ENCODE measurements at places on chromosomes 2 and 18.

- DNase-seq = no peak
These were observed 1641.5 kb upstream of the ZEB2 start for GRCh38 chr2:146161256-146161882.

- no peak for DNase-seq
These were observed 361.7 kb upstream of the MYT1L start for GRCh38 chr2:2692599-2693389.

DNA sequence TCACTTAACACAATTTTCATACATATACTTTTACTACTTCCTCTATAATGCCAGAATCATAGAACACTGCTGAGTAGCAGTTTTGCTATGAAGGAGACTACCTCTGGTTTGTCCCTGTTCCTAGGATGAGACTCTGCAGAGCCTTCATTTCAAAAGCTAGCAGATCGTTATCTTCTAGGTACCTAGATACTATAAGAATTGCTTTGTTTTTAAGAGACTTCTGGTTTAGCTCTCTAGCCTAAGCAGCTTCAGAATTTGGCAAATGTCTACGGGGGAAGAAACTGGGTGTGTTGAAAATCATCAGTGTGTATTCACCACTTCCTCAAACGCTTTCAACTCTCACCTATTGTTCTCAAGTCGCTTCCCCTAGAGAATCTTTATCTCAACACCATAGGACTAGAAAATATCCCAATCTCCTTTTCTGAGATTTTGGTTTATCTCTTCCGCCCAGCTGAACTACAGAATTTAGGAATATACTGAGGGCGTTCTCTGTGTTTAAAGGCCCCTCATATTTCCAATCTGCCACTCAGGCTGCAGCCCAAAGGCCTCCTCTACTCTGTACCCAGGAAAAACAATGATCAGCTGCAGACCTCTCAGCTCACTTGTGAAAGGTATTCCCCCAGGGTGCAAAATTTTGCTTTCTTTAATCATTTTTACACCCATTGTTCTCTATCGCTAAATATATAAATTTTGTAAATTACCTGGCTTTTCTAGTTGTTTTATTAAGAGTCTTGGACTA lies 28.7 kb downstream of the SMAD2 start:
- no peak for DNase-seq

- no peak for DNase-seq
These were observed 4.4 kb downstream of the DDX18 start for GRCh38 chr2:117818921-117819320.

DNA sequence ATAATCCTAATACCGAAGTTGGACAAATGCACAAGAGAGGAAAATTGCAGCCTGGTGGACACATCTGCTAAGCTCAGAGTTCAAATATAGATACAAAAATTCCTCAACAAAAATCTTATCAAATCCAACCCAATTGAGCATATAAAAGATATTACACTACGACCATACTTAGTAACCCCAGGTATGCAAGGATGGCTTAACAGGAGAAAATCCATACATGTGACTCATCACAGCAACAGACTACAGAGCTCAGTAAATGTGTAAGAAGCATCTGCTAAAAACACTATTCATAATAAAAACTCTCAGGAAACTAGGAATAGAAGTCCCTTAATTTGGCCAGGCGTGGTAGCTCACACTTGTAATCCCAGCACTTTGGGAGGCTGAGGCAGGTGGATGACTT lies 28.3 kb downstream of the HS6ST1 start:
- DNase-seq = no peak

DNA sequence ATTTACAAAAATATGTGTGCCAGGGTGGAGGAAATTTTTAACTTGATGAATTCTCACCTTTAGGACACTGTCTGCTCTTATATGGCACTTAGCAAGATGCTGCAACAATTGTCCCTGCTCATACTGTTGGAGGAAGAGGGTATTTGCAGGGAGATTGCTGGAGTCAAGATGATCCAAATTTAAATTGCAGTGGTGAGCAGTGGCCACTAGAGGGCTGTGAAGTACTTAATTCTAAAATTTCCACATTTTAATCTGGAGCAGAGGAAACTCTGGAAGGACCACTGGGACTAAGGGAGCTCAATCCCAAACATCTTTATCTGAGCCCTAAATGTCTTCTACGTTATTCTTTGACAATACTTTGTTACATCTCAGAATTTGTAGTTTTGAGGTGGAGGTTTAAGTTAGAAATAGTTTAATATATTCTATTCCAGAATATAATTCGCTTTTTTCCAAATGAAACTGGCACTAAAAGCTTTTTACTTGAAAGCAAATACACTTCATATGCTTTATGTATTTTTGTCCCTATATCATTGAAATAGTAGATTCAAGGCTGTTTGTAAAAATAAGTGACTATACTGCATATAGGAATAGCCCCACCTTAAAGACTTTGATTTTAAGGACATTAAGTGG lies 33.0 kb upstream of the PTH2R start:
- DNase-seq = peak; percentile 54

DNA sequence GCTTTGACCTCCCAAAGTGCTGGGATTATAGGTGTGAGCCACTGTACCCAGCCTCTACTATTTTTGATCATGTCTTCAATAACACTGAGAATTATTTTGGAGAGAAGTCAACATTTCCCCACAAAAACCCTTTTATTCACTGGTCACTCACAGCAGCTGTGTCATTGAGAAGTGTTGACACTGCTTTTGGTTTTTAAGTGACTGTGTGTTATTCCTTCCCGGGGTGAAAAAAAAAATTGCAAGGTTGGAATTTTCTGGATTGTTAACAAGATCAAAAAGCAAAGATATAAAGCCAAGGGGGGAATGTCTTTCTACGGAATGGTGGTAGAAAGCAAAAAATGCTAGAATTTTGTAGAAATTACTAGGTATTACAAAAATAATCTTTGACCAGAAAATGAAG lies 61.5 kb downstream of the TANC1 start:
- no peak for DNase-seq

DNA sequence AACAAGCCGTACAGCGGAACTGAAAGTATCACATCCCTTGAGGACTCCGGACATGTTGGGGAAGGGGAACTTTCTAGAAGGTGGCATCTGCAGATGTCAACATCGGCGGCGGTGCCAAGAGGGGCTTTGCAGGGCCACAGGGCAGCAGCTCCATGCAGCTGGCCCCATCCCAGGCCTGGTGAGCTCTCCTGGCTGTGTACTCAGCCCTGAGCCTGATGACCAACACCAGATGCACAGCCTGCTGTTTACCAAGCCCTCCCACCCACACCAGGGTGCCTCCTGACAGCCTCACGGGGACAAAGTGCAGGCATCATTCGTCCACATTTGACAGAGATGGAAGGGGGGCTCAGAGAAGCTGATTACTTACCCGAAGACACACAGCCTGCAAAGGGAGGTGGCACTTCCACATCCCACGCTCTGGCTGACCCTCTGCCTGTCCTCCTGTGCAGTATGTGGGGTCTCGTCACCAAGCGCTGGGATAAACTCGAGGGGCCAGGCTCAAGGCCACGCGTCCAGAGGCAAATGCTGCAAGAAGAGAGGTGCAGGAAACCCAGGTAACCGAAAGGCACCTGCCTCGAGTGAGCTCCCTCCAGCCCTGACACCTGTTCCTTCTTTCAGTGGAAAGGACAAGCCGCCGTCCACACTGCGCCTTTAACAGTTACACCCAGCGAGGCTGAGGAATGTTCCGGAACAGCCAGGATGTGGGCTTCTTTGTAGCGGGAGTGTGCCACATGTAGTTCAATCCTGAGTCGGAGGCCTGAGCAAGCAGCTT lies 69.0 kb upstream of the ASAP2 start:
- DNase-seq = no peak
